Activated T-cell treated with anti-CD3 and anti-CD28 coated beads, Interleukin-2, amount 50 U/mL, for 48 hours (primary cell): ENCODE measurements at places on chromosomes 12 and 14.

- DNase-seq = no peak
Observed at GRCh38 chr12:68438601-68439000, 106.4 kb upstream of the MDM1 start.

GRCh38 chr12:29799591-29799990 is 15.8 kb upstream of the TMTC1 start:
- no peak for DNase-seq

DNA sequence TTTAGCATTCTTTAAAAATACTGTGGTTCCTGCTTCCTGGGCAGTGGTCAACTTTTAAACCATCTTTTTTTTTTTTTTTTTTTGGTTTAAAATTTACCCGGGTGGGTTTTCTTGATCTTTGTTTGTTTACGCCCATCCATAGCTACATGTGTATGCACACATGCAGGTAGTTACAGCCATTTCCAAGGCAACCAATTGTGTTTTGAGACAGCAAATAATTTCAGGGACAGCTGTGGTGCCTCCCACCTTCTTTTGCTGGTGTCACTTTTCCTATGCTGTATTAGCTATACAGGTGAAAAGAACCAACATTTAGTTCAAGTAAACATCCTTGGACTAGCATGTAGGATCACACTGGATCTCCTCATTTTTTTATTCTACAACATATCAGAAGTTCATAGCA is 52.0 kb upstream of the PSMA6 start:
- DNase-seq = no peak

DNA sequence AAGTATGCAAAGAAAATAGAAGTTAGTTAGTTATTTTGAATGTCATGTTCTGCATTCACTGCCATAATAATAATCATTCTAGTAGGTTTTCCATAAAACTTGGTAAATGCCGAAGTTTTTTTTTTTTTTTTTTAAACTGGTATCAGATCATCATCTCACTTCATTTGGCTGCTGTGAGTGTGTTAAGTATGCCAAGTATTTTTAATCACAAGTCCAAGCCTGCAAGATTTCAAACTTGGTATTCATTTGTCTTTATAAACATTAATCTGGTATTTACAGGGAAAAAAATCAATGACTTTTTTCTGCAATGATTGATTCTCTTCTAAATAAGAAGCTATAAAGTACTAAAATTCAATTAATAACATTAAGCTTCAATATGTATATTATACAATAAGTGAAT is 248.9 kb downstream of the CCDC59 start:
- DNase-seq = no peak

- DNase-seq = no peak
Observed at GRCh38 chr12:95205685-95206084, 11.6 kb downstream of the FGD6 start.

DNA sequence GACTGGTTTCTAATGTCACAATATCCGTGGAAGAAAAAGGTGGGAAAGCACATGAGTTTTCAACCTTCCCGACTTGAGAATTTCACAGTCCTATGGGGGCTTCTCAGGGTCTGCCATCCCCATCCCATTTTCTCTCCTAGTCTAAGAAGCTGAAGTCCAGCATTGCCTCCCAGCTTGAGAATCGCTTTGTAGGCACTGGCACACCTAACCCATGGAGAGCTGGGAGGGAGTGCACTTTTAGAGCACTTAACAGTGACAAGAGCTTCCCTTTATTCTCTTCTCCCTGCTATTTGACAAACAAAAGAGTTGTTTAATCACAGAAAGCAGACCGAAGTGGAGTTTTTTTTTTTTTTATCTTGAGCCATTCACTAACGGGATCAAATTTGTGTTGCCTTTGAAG is 22.8 kb upstream of the SRRM4 start:
- DNase-seq = no peak
